ENCODE measurements at places on chromosomes 12 and 14.

DNA sequence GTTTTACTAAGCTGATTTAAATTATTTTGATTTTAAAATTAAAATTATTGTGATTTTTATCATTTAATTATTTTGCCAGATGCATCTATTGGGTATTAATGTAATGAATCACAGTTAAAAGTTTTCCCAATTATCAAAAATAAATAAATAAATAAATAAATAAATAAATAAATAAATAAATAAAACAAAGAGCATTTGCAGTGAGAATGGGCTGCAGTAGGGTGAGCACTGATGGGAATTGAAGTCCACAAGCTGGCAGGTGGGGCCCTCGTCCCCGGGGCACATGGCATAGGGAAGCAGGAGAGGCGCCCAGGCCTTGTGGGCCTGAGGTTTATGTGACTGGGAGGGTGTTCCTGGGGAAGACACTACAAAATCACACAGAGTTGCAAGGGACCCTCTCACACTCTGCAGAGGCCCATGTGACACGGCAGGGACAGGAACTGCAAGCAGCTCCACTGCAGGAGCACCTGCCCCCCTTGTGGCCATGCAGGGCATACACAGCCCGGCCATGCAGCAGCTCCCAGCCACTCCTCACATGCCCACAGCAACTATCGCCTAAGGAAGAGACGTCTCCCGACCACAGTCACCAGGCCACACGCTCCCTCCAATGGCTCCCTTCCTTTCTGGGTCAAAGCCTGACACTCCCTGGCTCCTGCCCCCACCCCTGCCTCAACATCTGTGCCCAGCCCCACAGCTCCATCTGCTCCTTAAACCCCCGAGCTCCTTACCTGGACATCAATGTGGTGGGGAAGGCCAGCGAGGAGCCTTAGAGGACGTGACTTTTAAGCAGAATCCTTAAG, 256.3 kb upstream of the SFSWAP start:
- DNase-seq, result peak; percentile 0

- DNase-seq, result no peak
These were observed 33.6 kb downstream of the PRORP start for GRCh38 chr14:35155962-35156361.

DNA sequence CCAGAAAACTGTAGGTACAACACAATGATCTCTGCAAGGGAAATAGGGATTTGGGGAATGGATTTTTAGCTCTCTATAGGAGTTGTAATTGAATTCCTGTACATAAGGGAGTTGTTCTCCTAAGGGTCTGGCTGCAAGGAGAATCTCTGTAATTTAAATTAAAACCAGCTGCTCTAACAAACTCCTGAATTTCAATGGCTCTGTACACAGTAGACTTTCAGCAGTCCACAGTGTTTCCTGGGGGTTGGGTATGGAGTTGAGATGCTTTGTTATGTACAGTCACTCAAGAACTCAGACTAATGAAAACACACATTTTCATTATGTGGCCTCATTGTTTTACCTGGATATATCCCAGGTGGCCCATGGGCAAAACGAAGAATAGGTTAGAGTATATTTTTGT, 93.2 kb downstream of the NAV3 start:
- DNase-seq, result no peak

DNA sequence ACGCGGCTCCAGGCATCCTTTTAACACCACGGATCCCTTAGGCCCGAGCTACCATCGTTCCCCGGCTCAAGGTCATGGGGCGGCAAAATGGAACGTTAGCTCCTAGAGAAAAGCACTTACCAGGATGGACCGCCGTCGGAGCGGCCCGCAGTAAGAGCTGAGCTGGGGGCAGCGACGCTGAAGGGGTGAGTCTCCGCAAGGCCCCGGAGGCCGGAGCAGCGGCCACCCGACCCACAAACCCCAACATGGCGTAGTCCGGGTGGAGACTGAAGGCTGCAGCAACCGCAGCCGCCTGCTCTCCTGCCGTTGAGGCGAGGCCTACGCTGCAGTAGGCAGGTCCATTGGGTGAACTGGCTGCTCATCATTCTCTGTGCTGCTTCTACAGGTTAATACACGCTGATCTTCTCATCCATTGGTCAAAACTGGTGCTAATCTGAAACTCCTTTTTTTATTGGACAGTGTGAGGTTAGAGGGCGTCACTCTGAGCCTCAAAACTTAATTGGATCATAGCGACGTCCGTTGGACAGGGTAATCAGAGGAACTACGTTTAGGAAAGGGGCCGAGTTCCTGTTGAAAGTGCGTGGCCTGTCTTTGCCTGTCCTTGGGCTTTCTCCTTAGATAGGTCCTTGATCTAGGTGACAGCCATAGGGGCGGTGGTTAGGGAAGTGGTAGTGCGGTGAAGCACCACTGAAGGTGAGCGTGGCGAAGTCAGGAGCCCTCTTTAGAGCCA, at the start of gene ATP5F1B:
Gene ATP5F1B, minus strand, starts transcription at position 268 of the 730 bp plus-strand sequence. Its CDS starts 21 bp downstream, at position 247.
- DNase-seq, result peak; percentile 99

All from NCI-H345 (cell line).